Nasal cavity respiratory epithelium epithelial cell of viscerocranial mucosa (primary cell): ENCODE measurements at places on chromosomes 16 and 17. TPM values are rescaled to one million over a fixed set of nuclear protein-coding genes. Genes with fewer than 3 reads are reported as not detected.

The SPN gene
- not detected in 2 replicates for total RNA-seq

The CTRB2 gene
- total RNA-seq = not detected in 2 replicates

The ESRP2 gene
- 50.6 and 64.8 TPM in 2 replicates for total RNA-seq

The C1QL1 gene
- under 0.01 and 0.07 TPM in 2 replicates for total RNA-seq

The ARHGAP23 gene
- total RNA-seq = 21.2 and 74.5 TPM in 2 replicates

The LRRC37A3 gene
- total RNA-seq = 4.1 and 11.0 TPM in 2 replicates

The CLEC18C gene
- under 0.01 and 0.57 TPM in 2 replicates for total RNA-seq

The DNASE1L2 gene
- 0.34 and 1.00 TPM in 2 replicates for total RNA-seq

The SLC12A3 gene
- not detected in 2 replicates for total RNA-seq

The NT5C3B gene
- total RNA-seq = 35.0 and 73.1 TPM in 2 replicates

The PLXDC1 gene
- total RNA-seq = 0.21 TPM in 1 of 2 replicates, not detected in the other

The LDHD gene
- 0.68 and 2.8 TPM in 2 replicates for total RNA-seq

The TEX14 gene
- total RNA-seq = 0.07 TPM in 1 of 2 replicates, not detected in the other

The ATP1B2 gene
- total RNA-seq = not detected in 2 replicates

The CTRL gene
- total RNA-seq = 0.21 and 0.34 TPM in 2 replicates

The CIITA gene
- under 0.01 and 0.64 TPM in 2 replicates for total RNA-seq

The SLC26A11 gene
- 2.4 and 3.8 TPM in 2 replicates for total RNA-seq

The FAM20A gene
- 0.93 TPM in 1 of 2 replicates, not detected in the other for total RNA-seq

The CD19 gene
- not detected in 2 replicates for total RNA-seq

The SLC5A11 gene
- not detected in 2 replicates for total RNA-seq

The MT1M gene
- total RNA-seq = 0.34 and 0.57 TPM in 2 replicates
